Right renal pelvis (tissue), 4 donors: ENCODE measurements at places on chromosomes 11 and 22.

GRCh38 chr11:103862094-103862801, 174.2 kb upstream of the DDI1 start:
- DNase-seq = no peak

DNA sequence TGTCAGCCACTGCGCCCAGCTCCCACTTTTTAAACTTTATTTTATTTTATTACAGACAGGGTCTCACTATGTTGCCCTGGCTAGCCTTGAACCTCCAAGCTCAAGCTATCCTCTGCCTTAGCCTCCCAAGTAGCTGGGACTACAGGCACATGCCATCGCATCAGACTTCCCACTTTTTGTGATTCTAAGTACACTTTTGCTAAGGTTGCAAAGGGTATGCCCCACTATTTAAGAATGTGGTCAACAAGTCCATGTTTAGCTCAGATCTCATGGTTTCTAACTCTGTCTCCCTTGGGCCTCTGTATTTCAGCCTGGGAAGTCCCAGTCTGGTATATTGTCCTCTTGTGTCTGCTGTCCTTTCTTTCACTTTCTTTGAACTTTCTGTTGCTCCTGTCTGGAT, 35.3 kb downstream of the EXPH5 start:
- DNase-seq = no peak

GRCh38 chr22:40300316-40300715, 46.0 kb upstream of the ADSL start:
- no peak for DNase-seq

DNA sequence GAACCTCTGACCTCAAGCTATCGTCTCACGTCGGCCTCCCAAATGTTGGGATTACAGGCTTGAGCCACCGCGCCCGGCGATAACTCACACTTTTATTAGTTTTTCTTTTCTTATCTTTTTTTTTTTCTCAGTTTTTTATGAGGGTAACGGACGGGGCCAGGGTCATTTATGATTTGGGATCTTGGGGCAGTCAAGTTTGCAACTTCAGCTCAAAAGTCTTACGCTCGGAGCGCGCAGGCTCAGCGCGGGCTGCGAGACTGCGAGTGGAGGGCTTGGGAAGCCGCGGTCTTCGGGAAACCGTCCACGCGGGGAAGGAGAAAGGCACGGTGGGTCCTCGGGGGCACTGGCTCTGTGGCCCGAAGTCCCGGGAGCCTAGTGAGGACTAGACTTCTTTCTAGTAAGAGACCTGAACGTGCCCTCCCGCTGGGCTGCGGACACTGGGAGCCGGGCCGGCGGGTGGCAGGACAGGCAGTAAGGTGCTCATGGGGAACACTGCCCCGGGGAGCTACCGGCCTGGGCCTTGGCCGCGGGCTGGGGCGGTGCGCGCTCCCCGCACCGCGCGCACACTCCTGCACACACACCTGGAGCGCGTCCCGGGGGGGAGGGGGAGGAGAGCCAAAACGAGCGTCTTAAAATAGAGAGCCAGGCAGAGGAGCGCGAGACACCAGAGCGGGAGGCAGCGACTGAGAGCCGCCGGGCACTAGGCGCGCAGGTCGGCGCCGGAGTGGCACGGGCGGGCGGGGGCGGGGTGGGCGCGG, 476 bp upstream of the BARX2 start:
- no peak for DNase-seq

GRCh38 chr22:28978158-28978557, 83.5 kb downstream of the C22orf31 start:
- DNase-seq = no peak

DNA sequence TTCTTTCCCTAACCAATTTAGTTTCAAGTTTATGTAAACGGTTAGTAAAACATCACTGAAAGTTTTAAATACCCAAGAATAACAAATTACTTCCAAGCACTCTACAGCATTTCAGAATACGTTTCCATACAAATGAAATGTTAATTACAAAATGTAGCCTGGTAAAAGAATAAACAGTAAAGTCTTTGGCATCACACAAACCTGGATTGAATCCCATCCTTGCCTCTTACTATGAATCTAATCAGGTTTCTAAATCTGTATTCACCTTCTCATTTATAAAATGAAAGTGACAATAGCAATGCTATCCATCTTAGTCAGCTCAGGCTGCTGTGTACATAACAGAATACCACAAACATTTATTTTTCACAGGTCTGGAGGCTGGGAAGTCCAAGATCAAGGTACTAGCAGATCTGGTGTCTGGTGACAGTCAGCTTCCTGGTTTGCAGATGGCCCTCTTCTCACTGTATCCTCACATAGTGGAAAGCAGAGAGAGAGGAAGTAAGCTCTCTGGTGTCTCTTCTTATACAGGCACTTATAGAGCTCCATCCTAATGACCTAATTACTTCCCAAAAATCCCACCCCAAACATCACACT, 19.2 kb downstream of the FAM168A start:
- no peak for DNase-seq

- no peak for DNase-seq
These were observed 913.8 kb upstream of the CHORDC1 start for GRCh38 chr11:91136631-91137030.

- DNase-seq = no peak
These were observed 60.6 kb downstream of the TIMP3 start for GRCh38 chr22:32862083-32862482.

DNA sequence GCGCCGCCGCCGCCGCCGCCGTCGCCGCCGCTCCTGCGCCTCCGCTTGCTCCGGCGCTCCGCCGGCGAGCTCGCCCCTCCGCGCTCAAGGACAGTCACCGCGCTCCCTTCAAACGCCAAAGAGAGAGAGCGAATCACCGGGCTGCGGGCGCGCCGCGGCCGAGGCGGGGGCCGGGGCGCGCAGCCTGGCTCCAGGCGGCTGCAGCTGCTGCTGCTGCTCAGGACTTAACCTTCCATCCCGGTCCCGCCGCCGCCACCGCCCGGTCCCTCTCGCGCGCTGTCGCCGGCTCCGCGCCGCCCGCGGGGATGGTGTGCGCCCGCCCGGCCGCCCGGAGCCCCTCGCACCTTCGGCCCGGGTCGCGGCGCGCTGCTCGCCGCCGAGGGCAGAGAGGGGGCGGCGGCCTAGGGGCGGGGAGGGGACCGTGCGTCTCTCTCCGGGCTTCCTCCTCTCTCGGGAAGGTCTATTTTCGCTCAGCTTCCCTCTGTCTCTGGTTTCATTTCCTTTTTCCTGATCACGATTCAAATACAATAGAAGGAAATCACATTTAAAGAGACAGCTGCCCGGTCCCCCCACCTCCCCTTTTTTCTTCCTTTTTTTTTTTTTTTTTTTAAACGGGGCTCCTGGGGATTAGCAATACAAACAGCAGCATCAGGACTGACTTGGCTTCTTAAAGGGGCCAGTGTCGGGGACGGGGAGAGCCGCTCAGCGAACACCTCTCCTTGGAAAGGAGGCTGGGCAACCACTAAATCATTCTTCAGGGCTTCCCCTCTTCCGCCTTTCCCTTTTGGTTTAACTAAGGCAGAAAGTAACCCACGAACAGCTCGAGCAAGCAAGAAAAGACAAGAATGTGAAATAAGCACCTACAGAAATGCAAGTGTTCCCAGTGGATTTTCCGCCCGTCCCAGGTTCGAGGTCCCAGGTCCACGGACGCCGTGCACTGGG, 22.1 kb downstream of the LMO2 start:
- DNase-seq = no peak

DNA sequence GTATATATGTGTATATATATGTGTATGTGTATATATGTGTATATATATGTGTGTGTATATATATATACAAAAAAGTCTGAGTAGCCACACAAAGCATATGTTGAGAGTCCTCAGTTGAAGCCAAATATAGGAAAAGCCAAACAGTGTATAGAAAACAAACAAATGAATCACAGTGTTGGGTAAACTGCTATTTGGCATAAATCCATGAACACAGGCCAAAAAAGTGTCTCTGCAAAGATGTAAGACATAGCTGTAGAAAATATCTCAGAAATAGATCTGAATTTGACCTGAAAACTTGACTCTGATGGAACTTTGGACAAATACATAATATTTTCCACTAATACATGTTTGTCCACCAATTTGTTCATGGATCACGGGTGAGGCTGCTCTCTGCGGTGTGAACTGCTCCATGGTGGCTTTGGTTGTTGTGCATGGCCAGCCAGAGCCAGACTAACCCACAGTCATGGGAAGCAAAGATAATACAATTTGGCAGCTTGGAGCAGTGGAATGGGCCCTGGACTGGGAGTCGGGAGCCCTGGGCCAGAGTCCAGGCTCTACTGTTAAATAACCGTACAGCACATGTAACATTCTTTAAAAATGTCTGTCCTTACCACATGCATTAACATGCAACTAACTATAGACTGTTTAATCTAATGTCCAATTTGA, 76.9 kb upstream of the EED start:
- DNase-seq = no peak

GRCh38 chr22:36659762-36660509, 43.6 kb downstream of the CACNG2 start:
- DNase-seq = no peak

GRCh38 chr11:129286813-129287212, 88.8 kb upstream of the BARX2 start:
- DNase-seq = no peak

- no peak for DNase-seq
These were observed 16.3 kb upstream of the CTSD start for GRCh38 chr11:1779806-1780699.

DNA sequence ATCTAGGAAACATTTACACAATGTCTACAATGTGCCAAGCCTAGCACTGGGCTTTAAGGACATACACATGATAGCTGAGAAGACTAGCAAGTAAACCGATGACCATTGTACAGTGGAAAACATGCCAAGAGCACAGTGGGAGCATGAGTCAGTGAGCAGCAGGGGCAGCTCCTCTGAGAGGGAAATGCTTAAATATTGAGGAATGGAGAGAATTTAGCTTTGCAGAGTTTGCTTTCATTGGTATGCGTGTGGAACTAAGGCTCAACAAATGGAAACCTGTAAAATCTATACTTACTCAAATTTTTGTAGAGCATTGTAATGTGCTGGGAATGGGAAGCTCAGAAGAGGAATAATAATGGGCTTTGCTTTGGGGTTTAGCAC, 282.3 kb downstream of the ST3GAL4 start:
- no peak for DNase-seq

DNA sequence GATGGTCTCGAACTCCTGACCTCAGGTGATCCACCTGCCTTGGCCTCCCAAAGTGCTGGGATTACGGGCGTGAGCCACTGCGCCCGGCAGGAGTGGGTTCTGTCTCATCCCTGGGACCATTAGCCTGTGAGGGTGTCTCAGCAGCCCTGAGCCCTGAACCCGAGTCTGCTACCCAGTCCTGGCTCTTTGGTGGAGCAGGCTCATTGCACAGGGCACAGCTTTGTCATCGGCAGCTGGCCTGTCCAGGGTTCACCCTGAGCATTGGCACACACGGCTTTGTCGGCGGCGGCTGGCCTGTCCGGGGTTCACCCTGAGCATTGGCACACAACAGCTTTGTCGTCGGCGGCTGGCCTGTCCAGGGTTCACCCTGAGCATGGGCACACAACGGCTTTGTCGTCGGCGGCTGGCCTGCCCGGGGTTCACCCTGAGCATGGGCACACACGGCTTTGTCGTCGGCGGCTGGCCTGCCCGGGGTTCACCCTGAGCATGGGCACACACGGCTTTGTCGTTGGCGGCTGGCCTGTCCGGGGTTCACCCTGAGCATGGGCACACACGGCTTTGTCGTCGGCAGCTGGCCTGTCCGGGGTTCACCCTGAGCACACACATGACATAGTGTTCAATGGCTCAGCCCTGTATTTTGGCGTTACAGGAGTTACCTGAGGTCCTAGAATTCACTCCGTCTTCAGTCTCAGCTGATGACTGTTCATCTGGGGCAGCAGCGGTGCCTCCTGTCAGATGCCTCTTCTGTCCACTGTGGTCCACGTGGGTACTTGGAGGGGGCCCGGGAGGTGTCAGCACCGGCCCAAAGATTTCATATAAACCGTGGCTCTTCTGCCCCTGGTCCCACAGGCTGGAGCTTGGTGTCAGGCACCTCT, 1082.5 kb downstream of the BRD1 start:
- no peak for DNase-seq

- DNase-seq = no peak
These were observed 420.3 kb downstream of the SOX6 start for GRCh38 chr11:15936011-15936410.

- DNase-seq = peak; percentile 43
These were observed 1137.0 kb downstream of the FAM181B start for GRCh38 chr11:81596704-81597103.

- peak; percentile 50 for DNase-seq
These were observed 43.8 kb upstream of the BARX2 start for GRCh38 chr11:129331871-129332274.

DNA sequence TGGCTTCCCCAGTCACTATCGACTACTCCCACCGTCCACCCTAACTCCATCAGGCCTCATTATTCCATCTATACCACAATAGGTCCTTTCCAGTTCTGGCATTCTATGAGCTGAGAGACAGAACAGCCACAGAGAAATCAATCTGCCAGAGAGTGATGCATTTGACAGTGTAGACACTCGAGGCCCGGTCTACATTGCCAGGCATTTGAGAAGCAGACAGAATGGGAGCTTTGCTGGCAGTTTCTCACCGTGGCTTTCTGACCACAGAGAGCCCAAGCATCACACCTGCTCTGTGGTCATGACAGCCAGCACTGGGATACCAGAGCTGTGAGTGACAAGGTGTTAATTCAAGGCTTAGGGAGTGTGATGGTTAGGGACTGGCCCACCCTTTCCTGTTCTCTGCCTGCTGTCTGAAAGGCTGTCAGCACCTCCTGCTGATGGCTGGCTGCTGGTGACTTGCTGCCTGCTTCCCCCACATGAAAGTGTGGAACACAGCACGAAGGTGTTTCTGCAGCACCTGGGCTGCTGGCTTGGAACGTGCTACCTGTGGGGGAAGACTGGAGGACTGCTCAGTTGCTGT, 137.8 kb downstream of the KIRREL3 start:
- no peak for DNase-seq

GRCh38 chr11:9180784-9181183, 84.4 kb downstream of the DENND5A start:
- DNase-seq = no peak

GRCh38 chr11:80837051-80837450, 1396.2 kb upstream of the TENM4 start:
- DNase-seq = no peak
